ENCODE measurements at places on chromosomes 12 and 14.
A peak's percentile ranks its signal among the peaks of the same experiment; 100 is the strongest.

DNA sequence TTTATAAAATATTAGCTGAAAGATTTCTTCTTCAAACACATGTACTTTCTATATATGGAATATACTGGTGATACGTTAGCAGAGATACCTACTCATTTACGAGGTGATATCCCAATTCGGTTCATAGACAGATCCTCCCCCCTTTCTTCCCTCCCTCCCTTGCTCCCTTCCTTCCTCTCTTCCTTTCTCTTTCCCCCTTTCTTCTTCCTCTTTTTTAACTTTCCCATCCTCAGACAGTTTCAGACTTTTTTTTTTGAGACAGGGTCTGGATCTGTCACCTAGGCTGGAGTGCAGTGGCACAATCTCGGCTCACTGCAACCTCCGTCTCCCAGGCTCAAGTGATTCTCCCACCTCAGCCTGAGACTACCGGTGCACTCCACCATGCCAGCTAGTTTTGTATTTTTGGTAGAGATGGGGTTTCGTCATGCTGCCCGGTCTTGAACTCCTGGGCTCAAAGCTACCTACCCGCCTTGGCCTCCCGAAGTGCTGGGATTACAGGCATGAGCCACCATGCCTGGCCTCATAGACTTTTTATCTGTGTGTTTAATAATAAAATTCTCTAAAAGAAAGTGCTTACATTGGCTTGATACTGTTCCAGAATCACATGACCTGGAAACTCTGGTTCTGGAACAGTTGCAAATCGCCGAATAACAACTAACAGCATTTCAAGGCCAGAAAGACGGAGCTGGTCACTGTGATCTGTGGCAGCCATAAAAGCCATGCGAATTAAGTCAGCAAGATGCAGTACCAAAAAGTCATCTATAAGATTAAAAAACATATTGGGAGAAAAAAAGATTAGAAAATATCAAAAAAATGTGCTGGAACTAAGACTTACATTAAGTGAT is 99.2 kb downstream of the HEATR5A start:
- no peak for DNase-seq

DNA sequence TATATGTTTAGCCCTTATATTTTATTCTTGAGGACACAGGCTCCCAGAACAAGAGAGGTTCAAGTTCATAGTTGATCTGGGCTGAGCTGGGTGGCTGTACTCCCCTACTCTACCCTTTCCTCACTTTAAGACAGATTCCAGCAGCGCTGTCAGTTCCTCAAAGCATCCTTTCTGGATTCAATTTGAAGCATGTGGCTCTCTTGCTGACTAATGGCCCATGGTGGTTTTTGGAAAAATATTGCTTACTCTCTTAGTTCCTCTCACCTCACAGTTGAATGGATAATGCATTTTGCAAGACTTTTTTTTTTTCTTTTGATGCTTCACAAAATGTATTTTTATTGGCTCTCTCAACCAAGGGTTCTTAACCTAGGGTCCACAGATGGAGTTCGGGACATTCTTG is 4.1 kb downstream of the PELI2 start:
- DNase-seq = no peak

DNA sequence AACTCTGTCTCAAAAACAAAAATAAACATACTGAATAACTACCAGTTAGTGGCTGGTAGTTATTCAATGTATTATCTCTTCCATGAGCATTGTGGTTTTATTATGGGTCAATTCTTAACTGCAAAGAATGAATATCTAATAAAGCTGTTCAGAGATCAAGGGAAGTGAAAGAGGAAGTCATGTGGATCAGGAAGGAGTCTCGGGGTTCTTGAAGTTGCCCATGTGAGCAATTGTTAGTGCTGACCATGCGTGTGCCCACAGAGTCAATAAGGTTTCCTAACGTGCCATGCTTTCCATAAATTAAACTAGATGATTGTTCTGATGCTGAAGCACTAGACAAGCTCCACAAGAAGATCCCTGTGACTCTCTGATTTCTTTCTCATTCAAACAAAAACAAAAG is 136.5 kb upstream of the CPSF6 start:
- no peak for DNase-seq

GRCh38 chr12:14780859-14781258 is 22.4 kb downstream of the WBP11 start:
- no peak for DNase-seq

DNA sequence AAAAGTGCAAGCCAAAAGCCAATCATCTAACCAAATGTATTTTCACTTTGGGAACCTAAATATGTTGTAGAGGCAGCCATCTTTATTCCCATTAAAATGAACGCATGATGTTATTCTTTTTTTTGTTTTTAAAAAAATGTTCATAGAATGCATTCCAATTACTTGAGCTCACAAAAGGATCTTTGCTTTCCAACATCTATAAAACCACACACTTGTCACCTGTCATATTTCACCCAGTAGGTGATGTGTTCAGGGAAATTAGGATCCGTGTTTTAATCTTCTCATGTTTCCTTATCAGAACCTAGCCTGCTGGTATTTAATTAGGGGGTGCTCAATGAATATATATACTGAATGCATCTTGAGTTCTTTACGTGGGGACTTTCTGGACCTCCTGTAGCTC is 13.6 kb downstream of the TTC8 start:
- no peak for DNase-seq

- DNase-seq = no peak
Observed at GRCh38 chr14:85342858-85343607, 186.9 kb upstream of the FLRT2 start.

DNA sequence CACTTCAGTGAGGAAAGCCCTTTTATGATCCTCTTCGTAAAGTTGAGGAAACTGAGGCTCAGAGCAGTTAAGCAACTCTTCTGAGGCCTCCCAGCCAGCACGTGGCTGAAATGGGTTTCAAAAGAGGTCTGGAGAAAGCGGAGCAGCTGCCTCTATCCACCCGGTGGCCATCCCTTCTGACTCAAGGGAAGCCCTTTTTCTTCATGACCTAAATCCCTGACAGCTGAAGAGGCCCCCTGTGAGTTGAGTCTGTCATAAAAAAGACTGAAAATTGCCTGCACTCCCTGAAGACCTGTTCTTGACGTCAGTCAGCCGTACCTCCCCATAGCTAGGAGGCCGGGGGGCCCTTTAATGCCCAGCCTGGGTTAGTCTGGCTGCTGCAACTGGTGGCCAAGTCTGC is 10.7 kb downstream of the CMKLR1 start:
- no peak for DNase-seq

- DNase-seq = no peak
Observed at GRCh38 chr14:64645220-64645892, 58.9 kb upstream of the PLEKHG3 start.

- DNase-seq = no peak
Observed at GRCh38 chr12:40054555-40055227, 51.2 kb downstream of the SLC2A13 start.

DNA sequence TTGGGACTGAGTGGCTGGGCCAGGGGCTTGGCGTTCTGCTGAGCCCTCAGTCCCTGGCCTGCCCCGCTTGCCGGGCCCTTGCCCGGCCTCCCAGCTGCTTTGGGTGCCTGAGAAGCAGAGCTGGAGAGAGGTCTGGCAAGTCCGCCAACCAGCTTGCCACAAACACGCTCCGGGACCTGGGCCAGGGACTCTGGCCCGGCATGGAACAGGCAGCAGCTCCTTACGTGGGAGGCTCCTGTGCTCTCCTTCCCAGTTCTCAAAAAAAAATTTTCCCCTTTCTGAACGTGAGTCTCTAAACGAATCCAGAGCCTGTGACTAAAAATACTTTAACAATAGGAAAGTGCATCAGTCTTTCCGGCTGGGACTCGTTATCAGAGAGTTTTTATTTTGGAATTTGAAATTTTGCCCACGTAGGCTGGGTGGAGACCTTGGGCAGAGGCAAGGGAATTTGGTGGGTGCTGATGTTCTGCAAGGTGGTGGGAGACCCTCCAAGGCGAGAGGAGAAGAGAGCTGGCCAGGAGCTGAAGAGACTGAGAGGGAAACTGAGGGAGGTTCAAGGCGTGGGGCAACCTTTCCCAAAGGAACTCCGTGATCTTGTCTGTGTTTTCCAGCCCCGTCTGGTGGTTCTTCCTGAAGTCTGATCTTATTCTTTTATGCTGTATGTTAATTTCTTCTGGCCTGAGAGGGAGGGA is 6.8 kb upstream of the NR4A1 start:
- DNase-seq = no peak

DNA sequence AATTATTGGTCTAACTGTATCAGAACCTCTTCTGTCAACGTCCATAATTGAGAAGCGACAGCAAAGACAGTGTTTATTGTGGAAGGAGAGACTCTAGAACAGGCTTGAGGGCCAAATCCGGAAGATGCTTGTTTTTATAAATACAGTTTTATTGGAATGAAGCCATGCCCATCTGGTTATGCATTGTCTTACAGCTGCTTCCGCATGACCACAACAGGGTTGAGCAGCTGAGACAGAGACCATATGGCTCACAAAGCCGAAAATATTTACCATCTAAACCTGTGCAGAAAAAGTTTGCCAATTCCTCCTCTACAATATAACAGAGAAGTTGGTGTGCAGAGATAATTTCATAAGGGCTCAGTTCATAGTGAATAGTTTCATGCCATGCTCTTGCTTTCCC is 24.5 kb downstream of the PRKAB1 start:
- DNase-seq = no peak

GRCh38 chr14:102778338-102779083 is 1.3 kb downstream of the TRAF3 start:
- no peak for DNase-seq

- no peak for DNase-seq
Observed at GRCh38 chr12:75116646-75117198, 92.9 kb downstream of the KCNC2 start.

DNA sequence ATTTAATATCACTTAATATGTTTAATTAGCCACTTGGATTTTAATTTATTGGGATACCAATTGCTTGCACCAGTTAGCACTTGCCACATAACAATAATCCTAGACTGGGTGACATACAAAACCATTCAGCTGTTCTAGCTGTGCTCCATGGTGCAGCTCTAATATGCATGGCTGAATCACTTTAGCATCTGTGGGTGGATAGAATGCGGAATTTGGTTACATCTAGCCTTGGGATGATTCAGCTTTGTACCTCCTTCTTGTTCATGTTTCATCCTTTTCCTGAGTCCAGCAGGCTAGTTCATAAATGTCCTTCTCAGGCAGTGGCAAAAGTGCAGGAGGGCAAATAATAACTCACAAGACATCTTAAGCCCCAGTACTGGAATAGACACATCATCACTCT is 1263.0 kb downstream of the LRFN5 start:
- no peak for DNase-seq

DNA sequence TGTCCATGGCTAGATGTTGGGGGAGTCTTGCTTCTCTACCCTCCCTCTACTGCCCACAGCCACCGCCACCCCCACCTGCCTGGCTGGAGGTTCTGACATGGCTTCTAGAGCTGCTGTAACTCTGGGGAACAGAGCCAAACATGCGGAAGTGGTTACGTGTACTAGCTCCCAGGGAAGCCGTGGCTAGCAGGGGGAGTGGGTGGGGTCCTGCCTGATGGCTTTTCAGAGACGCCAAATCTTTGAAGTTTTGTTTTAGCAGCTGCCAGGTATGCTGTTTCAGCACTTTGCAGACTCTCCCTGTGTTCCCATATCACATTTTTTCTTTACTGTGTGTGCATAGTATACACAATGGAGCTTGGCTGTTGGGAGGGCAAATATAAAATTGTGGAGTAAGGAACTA is 150.3 kb downstream of the TGFB3 start:
- DNase-seq = peak; percentile 65

- DNase-seq = no peak
Observed at GRCh38 chr12:25197608-25198007, 2.6 kb downstream of the ETFRF1 start.

DNA sequence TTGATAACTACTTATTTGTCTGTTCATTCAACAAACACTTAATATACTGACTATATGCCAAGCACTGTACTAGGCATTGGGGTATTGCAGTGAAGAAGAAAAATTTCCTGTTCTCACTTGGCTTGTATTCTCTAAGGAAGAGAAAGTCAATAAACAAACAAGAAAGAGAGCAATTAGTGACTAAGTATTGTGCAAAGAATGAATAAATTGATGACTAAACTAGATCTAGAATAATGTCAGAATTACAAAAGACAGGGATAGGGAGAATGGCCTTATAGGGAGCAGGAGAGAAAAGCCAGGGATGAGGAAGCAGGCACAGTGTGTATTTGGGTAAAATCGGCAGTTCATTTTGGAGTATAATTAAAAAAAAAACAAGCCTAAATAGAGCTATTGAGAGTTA is 4.2 kb upstream of the LIN7A start:
- DNase-seq = no peak

GRCh38 chr12:111597831-111598636 is 1.1 kb downstream of the ATXN2 start:
- peak; percentile 31 for DNase-seq

GRCh38 chr12:62865937-62866336 is 69.0 kb downstream of the PPM1H start:
- no peak for DNase-seq

DNA sequence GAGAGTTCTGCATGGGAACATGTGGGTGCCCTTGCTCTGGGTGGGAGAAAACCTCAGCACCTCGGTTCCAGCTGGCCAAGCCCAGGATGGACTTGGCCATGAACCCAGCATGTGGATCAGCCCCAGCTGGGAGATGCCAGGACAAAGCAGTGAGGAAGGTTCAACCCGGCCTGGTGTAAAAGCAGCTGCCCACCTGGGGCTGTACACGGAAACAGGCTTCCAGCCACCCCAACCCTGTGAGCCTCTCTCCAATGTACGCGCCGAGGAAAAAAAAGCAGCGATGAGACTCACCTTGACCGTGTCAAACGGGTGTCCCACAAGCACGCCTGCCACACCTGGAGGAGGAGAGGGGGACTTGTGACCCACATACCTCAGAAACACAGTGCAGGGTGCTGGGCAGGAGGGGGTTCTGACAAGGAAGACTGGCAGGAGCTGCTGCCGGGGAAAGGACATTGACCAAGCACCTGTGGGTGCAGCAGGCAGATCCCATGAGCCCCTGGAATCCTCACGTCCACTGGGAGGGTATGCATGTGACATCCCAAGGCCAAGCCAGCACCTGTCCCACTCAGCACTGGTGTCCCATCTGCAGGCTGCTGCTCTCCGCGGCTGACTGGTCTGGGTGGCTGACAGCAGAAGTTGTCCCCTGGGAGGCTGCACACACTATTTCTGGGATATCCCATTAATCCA is 7.5 kb downstream of the SLC25A29 start:
- no peak for DNase-seq

DNA sequence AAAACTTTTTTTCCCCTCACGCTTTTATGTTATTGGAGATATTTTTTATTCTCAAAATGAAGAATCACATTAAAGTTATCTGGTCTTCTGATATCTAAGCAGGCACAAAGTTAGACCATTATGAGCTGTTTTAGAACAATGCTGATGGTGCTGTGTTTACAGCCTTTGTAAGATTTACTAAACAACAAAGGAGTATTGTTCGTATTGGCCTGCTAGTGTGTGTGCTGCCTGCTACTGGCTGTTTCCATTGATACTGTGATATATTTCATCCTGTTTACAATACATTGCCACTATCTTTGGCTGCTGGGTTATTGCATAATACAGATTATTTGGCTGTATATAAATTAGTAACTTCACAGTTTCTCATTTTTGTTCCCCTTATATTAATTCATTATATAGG is 220.8 kb downstream of the ITPR2 start:
- no peak for DNase-seq

GRCh38 chr12:54287261-54288157 is 7.0 kb downstream of the HNRNPA1 start:
- no peak for DNase-seq
